ENCODE measurements at places on chromosomes 2 and 18.

GRCh38 chr18:59278793-59279192 lies 5.5 kb upstream of the RAX start:
- no peak for DNase-seq

GRCh38 chr2:219293736-219294231 lies 14.6 kb downstream of the DNAJB2 start:
- no peak for DNase-seq

DNA sequence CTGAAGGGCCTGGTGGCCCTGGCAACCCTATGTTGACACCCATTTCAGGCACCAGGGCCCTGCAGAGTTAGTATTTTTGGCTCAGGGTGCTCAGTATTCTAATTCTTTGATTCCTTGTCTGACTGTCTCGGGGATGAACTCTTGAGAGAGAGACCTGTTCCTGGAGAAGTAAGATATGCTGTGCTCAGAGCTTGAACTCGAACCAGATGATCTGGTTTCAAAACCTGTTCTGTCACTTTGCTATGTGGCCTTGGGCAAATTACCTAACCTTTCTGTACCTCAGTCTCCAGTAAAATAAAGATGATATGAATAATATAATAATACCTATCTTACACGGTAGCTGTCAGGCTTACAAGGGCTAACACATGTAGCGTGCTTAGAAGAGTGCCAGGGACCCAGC lies 294.2 kb downstream of the DYSF start:
- no peak for DNase-seq

GRCh38 chr2:50514901-50515300 lies 517.0 kb downstream of the NRXN1 start:
- DNase-seq = no peak

DNA sequence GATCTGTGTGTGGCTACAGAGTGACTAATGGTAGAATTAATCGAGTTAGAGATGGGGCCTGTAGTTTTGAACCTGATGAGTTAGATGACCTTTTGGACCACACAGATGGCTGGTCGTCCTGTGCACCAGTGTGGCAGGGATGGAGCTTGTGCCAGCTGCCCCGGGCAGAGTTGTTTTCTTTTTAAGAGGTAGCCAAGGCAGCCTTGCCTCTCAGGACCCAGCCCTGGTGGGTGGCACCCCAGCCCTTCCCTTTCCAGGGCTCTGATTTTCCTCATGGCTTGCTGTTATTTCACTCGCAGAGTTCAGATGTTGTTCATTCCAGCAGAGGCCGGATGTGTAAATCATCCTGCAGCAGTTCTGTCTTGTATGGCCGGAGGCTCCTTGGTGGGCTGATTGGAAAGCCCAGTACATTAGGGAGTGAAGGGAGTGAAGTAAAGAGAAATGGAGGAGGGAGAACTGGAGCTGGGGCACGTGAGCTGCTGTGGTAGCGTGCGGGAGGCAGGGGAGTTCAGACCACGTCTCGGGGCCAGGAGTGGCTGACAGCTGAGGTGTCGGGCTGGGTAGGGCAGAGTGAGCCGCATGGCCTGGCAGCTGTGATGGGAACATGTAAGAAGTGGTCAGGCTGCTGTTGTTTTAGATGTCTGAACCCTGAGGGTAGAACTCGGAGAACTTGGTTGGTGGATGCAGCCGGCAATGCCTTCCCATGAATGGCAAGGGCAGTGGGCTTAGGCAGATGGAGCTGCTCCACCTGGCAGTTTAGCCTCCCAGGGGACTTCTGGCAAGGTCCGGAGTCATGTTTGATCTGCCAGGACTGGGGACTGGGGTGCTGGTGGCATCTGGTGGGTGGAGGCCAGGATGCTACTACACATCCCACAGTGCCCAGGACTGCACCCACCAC lies 28.8 kb downstream of the ASAP2 start:
- DNase-seq = no peak

DNA sequence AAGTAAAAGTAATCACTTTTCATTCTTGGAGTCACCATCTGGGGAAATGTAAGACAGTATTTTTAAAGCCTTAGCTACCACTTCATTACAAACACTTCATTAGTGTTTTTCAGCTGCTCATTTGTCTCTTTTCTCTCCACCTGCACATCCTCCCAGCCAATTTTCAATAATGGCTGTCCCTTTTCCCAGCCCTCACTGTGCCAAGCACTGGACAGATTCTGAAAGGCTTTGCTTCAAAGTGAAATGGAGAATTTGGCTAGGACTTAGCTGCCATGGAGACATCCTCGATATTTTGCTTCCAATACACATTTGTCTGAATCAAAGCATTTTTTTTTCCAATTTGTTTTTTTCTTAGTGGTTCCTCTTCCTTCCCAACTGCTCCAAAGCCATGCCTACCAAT lies 272.4 kb upstream of the NRXN1 start:
- DNase-seq = no peak

GRCh38 chr2:19219060-19219459 lies 139.4 kb downstream of the OSR1 start:
- no peak for DNase-seq

DNA sequence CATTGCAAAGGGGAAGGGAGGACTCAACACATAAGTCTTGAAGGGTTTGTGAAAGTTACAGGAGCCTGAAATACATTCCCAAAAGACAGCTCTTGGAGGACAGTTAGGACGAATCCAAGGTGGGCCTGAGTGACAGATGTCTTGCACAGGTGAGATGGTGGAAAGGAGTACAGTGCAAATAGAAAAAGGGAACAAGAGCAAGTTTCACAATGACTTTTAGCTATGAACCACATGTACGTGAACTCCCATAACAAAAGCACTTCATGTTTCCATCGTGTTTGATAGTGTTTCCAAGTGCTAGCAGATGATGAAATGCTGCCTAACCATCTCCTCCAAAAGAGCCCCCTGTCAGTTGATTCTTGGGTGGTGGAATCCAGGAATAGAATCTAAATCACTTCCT lies 1.8 kb downstream of the IL18RAP start:
- no peak for DNase-seq

- no peak for DNase-seq
Measured at GRCh38 chr2:171509945-171510731, 12.1 kb upstream of the CYBRD1 start.

- DNase-seq = no peak
Measured at GRCh38 chr2:162433491-162433890, 89.6 kb downstream of the GCA start.

GRCh38 chr2:10691521-10691920 lies 1.7 kb upstream of the NOL10 start:
- DNase-seq = no peak

DNA sequence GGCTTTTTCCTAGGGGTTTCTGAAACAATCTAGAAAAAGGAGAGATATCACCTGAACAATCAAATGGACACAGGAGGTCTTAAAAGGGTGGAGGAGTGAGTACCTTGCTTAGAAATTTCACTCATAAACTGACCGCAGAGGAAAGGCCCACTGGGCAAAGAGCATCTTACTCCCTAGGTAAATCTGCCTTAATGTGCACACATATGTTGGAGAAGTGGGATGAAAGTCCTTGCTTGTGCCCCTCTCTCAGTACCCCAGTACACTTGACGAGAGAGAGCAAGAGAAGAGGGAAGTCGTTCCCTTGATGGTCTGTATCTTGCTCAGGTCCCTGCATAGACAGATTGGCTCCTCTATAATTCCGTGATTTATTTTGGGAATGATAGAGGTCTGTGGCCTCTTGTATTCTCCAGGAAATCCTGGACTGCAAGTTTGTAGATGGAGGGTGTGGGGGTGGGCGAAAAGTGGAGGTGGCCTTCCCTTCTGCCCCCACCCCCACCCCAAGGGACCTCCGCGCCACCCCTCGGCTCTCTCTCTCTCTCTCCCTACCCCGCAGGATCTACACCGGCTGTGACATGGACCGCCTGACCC lies 6.8 kb downstream of the TBR1 start:
- DNase-seq = no peak

GRCh38 chr2:180110469-180110868 lies 103.4 kb upstream of the CWC22 start:
- DNase-seq = no peak

GRCh38 chr2:17713291-17713690 lies 40.3 kb downstream of the SMC6 start:
- no peak for DNase-seq

GRCh38 chr2:22902180-22902550 lies 482.8 kb upstream of the KLHL29 start:
- no peak for DNase-seq

DNA sequence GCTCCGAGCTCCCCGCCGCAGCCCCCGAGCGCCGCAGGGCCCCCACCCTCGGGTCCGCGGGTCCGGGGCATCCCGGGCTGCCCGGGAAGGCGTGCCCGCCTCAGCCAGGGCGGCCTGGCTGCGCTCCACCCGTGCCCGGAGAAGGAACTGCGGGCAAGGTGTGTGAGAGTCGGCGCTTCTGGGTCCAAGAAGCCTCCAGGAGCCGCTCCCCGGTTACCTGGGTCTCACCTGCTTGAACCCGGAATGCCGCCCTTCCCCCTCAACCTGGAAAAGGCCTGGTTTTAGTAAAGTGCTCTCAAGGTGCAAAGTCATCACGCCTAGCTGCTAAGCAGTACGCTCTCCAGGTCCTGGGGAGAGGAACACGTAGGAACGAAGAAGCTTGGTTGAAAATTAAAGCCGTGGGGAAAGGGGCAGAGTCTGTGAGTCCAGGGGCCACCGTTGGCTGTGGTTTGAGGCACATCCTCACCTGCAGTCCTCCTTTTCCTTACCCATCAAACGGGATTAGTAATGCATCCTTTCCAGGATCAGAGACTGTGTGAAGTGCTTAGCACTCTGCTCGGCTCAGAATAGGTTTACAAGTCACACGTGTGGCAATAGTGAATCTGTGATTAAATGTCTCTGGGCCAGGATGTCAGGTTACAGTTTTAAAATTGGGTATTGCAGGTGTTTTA lies 1.2 kb downstream of the ASAP2 start:
- no peak for DNase-seq
